Fibroblast of skin of abdomen (primary cell): ENCODE measurements at places on chromosomes 7 and 10.

DNA sequence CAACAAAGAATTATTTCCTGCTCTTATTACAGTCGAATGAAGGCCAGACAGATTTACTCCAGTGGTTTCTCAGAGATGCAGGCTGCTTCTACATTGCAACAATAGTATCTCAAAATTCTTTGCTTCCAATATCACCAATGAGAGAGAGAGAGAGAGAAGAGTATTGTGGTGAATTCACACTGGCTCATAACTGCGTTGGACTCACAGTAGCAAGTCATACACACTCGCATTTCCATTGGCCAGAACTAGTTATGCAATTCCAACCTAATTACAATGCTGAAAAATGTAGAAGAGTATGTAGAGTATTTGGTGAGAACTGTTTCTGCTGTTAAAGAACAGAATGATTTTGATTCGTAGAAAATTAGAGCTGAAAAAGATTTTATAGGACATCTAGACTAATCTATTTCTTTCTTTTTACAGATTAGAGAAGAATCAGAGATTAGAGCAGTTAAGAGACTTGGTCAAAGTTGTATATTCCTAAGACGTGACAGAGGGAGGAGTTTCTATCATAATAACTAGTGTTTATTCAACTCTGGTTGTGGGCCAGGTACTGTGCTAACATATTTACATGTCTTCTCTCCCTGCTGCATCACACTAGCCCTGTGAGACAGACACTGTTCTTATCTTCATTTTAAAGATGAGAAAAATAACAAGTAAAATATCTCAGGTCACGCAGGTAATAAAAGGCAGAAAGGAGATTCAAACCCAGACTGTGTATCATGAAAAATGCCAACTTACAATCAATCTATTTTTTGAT is 34.6 kb upstream of the PDK4 start:
- DNase-seq, result peak; percentile 4

- no peak for DNase-seq
Measured at GRCh38 chr10:69068549-69068948, 19.4 kb upstream of the SRGN start.

DNA sequence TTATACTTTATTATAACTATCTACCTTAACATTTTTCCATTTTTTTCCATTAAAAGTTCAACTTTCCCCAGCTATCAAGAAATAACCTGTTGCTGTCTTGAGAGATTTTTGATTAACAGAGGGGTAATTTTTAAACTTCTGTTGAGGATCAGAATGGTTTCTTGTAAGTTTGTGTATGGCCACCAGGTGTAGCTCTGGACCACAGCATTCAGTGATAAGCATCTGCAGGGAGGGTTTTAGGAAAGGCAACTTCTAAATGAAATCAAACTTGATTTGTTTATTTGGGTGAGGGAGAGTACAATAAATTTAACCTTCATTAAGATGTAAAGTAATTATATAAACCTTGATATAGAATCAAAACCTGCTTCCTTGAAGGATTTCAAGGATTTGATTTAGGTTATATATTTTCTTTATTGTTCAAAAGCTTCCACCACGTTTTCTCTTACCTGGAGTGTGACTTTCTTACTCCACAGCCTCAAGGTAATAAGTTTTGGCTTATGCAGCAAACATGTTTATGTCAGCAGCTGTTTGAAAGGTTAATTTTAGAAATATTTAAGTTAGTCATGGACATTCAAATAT is 153.3 kb downstream of the STK31 start:
- DNase-seq, result peak; percentile 43

DNA sequence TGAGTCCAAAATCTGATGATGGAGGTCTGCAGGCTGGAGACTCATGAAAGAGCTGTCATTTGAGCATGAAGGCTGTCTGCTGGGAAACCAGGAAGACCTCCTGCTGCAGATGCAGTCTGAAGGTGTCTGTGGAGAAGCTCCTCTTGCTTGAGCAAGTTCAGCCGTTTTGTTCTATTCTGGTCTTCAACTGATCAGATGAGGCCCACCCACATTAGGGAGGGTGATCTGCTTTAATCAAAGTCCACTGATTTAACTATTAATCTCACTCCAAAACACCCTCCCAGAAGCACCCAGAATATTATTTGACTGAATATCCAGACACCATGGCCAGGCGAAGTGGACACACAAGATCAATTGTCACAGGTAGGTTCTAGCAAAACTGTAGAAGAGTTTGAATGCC is 116.5 kb downstream of the GATA3 start:
- no peak for DNase-seq

DNA sequence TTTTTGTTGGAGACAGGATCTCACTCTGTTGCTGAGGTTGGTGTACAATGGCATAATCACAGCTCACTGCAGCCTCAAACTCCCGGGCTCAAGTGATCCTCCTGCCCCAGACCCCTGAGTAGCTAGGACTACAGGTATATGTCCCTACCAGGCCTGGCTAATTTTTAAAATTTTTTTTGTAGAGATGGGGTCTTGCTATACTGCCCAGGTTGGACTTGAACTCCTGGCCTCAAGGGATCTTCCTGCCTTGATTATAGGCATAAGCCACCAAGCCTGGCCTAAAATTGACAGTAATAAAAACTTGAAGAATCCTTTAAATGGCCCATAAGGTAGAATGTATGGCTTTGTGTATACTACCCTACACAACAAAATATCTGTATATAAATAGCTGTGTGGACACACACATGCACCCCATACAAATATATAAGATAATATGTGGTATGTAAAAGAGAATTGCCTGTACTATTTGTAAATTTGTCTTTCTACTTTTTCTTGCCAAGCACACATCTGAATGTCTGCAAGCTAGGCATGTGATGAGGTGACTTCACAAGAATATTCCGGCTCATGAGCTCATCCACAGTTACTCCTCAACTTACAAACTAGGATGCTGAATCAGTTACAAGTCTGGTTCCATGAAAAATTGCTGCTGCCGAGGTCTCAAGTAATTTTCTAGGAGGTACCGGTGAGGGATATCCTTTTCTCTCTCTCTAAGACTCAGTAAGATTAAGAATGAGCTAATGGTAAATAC is 26.6 kb downstream of the POLR3A start:
- no peak for DNase-seq

- no peak for DNase-seq
Measured at GRCh38 chr7:112013274-112013673, 192.9 kb downstream of the DOCK4 start.

DNA sequence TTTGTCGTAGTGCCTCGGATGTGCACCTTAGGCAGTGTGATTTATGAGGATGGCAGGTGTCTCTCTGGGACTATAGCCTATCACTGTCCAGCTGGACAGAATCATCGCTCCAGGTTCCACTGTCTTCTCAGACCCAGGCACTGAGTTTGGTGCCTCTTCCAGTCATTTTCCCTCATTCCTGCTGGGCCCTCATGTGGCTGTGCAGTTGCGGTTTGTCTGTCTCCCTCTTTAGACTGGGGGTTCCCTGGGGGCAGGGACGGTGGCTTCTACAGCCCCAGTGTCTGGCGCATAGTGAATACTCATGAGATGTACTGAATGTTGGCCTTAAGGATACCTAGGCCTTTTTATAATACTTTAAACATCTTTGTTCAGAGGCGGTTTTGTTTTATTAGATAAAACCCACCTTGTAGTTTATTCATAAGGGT is 28.9 kb downstream of the CCM2 start:
- no peak for DNase-seq

DNA sequence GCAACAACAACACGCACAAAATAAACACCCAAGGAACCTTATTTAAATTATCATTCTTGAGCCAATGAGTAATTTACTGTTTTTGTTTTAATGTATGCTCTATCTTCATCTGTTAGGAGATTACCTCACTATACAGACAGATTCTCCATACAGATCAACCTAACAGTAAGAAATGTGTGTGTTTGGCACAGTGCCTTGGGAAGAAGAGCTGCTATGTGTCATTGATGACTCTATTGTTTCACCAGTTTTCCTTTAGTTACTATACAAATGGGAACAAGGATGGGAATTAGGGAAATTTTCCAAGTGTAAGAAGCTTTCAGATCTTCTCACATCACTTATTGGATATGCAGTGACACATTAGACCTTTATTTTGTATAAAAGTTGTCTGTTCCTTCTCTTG is 640.3 kb downstream of the NRG3 start:
- peak; percentile 9 for DNase-seq

- no peak for DNase-seq
Measured at GRCh38 chr10:88433565-88434186, 149.4 kb downstream of the RNLS start.

DNA sequence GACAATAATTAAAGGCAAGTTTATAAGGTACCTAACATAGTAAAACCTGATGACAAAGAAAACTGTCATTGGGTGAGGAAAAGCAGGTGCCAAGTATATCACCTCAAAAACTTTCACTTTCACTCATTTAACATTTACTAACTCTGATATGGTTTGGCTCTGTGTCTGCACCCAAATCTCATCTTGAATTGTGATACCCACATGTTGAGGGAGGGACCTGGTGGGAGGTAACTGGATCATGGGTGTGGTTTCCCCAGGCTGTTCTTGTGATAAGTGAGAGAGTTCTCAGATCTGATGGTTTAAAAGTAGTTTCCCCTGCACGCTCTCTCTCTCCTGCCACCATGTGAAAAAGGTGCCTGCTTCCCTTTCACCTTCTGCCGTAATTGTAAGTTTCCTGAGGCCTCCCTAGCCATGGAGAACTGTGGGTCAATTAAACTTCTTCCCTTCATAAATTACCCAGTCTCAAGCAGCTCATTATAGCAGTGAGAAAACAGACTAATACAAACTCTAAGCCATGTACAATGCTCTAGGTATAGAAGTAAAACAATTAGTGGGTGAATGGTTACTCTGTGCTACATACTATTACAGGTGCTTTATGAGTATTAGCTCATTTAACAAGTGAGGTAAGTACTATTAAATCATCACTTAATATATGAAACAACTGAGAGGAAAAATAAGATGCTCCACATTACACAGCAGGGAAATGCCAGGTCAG is 199.0 kb downstream of the CHCHD3 start:
- DNase-seq, result no peak

DNA sequence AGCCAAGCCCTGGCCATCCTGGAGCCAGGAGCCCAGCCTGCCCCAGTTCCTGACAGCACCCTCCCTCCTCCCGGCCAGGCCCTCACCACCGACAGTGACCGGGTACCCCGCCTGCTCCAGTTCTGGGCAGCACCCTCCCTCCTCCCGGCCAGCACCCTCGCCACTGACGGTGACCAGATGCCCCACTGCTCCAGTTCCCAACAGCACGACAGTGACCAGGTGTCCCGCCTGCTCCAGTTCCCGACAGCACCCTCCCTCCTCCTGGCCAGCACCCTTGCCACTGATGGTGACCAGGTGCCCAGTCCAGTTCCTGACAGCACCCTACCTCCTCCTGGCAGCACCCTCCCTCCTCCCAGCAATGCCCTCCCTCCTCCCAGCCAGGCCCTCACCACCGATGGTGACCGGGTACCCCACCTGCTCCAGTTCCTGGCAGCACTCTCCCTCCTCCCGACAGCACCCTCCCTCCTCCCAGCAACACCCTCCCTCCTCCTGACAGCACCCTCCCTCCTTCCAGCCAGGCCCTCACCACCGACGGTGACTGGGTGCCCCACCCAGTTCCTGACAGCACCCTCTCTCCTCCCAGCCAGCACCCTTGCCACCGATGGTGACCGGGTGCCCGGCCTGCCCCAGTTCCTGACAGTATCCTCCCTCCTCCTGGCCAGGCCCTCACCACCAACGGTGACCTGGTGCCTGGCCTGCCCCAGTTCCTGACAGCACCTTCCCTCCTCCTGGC is 40.3 kb downstream of the VIPR2 start:
- DNase-seq, result no peak

DNA sequence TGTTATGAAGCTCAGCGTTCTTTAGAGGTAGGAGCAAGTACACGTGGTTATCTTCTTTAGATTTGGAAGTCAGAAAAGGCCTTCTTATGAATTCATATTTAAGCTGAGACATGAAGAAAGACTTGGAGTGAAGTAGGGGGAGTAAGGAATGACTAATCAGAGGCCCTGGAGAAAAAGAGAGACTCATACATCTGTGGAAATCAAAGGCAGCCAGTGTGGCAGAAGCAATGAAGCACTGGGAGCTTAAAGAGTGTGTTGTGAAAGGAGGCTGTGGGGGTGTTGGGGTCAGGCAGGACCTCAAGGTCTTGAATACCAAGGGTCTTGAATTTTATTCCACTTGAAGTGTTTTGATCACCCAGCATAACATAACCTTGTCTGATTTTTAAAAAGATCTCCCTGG is 35.7 kb upstream of the FGL2 start:
- peak; percentile 30 for DNase-seq

- DNase-seq, result no peak
Measured at GRCh38 chr7:49488573-49488972, 284.9 kb upstream of the VWC2 start.

- no peak for DNase-seq
Measured at GRCh38 chr10:4397337-4397736, 428.7 kb upstream of the AKR1E2 start.
